ENCODE measurements at places on chromosomes 4 and X. TPM values are rescaled to one million over a fixed set of nuclear protein-coding genes. Genes with fewer than 3 reads are reported as not detected.

GRCh38 chr4:140395668-140396067 lies 22.2 kb downstream of the SCOC start:
- no peak for DNase-seq

GRCh38 chr4:90946945-90947344 lies 819.8 kb downstream of the CCSER1 start:
- no peak for DNase-seq

- no peak for DNase-seq
Observed at GRCh38 chrX:73076838-73077237, 2.5 kb downstream of the PABPC1L2A start.

DNA sequence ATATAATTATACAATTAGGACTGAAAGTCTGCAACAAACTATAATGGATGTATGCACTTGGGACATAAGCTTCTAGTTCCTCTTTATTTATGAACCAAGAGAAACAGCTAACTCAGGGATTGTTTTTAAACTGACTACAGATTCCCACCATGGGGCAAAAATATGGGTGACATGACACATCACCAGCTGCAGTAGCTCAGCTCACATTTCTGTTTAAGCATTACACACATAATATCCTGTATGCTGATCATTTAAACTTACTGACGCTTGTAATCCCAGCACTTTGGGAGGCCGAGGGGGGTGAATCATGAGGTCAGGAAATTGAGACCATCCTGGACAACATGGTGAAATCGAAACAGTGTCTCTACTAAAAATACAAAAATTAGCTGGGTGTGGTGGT lies 11.5 kb downstream of the FGB start:
- DNase-seq, result no peak

Gene ZNF630
- total RNA-seq, result 0.34 TPM

Gene KLF8
- 4.4 TPM for total RNA-seq

Gene SPANXA2
- total RNA-seq, result not detected

Gene SLIT2
- total RNA-seq, result 4.7 TPM

Gene DGAT2L6
- not detected for total RNA-seq

Gene SOD3
- 6.7 TPM for total RNA-seq
